CD4-positive, alpha-beta T cell treated with Interleukin-4 for 1 hour (primary cell): ENCODE measurements at places on chromosomes 4 and X.

- DNase-seq: peak; percentile 17
Observed at GRCh38 chr4:150867148-150867547, 147.9 kb downstream of the LRBA start.

- DNase-seq: peak; percentile 60
Observed at GRCh38 chr4:13611283-13611842, 16.2 kb downstream of the BOD1L1 start.

GRCh38 chrX:19810802-19811201 is 76.6 kb downstream of the SH3KBP1 start:
- DNase-seq: no peak

- no peak for DNase-seq
Observed at GRCh38 chrX:41885724-41886123, 37.6 kb downstream of the CASK start.

DNA sequence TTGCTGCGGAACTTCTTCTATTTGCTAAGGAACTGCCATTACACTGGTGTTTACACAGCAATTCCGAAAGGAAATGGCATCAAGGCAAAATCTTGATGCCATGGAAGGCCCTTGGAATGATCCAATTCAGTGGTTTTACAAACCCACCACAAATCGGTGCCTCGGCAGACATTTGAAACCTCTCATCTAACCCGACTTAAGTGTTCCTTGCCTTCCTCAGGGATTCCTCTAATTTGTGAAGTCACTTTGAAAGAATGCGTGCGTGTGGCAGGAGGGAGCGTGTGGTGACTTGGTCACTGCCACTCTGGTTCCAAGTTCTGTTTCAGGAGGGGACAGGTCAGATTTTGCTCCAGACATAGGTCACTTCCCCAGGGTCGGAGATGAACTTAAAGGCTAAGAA is 4.8 kb downstream of the NOP14 start:
- DNase-seq: no peak

DNA sequence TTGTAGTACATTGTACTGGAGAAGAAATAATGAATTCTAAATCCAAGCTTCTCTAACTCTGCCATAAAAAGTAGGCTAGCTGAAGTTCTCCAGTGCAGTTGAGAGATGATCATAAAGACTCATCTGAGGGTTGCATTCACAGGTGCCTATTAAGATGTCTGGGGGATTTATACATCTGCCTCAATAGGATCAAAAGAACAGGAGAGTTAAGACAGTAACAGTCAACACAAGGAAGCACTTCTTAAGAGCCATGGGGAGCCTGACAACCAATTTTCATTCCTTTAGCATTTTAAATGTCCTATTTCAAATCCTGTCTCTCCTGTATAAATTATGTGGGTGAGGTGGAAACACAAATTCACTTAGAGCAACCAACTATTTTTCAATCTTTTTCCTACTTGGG is 432.4 kb upstream of the NWD2 start:
- no peak for DNase-seq

DNA sequence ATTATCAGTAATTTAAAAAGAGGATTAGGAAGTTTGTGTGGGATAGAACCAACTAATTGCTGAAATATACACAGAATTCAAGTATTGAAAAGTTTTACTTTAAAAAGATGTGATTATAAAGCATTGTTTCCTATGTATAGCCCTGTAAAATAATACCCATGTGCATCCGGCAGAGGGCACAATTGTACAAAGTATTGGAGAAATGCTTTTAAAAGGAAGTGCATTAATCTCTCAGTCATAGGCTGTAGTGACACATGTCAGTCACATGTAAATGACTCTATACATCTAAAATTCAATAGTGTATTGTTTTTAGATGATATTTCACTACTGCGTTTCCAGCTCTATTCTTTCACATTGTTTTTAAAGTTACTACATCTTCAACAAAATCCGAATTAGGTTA is 9.7 kb upstream of the GEMIN8 start:
- peak; percentile 69 for DNase-seq

DNA sequence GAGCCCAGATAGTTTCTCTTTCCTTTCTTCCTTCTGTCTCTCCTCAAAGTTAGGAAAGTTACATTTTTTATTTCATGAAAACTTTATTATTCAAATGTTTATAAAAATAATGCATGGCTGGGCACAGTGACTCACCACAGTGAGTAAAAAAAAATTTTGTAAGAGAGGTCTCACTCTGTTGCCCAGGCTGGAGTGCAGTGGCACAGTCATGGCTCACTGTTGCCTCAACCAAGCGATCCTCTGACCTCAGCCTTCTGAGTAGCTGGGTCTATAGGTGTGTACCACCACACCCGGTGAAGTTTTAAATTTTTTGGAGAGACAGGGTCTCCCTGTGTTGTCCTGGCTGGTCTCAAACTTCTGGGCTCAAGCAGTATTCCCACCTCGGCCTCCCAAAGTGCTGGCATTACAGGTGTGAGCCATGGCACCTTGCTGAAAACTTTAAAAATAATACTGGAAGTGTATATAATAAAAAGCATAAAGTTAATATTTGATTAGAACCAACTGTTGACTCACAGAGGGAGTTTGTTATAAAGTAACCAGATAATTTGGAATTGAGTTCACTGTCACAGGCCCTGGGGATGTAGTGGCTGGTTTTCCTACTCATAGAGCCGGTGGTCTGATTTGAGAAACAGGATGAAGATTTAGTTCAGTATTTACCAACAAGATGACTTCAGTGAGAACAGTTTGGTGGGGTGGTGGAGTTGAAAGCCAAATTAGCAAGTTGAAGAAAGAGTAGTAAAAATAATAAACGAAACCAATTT is 18.0 kb downstream of the CMC4 start:
- no peak for DNase-seq

DNA sequence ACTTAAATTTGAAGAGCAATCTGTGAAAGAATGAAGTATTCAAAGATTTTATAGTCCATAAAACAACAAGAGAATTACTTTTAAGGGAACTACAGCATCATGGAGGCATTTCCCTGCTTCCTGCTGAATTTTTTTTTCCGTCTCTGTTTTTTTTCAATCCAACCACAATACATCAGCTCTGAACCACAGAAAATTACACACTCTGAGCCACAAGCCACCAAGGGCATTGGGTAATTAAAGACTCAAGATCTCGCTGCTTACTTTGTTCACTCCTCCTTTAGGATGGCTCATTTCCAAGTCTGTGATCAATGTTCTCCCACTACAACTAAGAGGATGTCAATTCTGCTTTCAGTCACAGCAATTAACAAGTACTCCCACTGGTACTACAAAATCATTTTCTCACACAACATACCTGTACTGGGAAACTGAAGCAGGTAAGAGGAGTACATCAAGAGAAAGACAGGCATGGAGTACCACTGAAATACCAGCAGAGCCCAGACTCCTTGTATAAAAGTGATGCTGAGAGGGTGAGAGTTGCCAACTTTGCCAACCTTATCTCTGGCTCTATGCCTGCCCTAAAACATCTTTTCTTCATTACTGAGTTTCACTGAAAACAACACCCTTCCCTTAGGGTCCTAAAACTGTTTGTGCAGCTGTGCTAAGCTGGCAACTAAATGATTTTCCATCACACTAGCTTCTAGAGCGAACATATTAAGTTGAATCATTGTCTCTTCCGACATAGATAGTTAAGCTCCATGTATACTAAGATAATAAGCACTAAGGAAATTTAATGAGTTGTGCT is 105.8 kb upstream of the MAGEB18 start:
- DNase-seq: no peak

- DNase-seq: no peak
Observed at GRCh38 chrX:153688071-153688470, 345 bp downstream of the SLC6A8 start.

DNA sequence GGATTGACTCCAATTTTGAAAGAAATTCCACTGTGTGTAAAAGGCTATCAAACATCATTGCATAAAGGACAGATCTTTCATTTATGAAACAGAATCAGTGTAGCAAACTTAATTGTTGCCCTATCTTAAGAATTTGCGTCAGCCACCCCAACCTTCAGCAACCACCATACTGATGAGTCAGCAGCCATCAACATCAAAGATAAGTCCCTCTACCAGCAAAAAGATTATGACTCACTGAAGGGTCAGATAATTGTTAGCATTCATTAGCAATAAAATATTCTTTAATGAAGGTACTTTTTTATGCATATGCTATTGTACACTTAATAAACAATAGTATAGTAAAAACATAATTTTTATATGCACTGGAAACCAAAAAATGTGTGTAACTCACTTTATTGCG is 15.8 kb upstream of the GRSF1 start:
- no peak for DNase-seq

GRCh38 chrX:110123331-110123782 is 120.4 kb downstream of the TMEM164 start:
- no peak for DNase-seq

GRCh38 chr4:132709056-132709455 is 440.0 kb upstream of the PCDH10 start:
- no peak for DNase-seq

GRCh38 chrX:68917799-68918198 is 89.0 kb downstream of the EFNB1 start:
- DNase-seq: no peak

DNA sequence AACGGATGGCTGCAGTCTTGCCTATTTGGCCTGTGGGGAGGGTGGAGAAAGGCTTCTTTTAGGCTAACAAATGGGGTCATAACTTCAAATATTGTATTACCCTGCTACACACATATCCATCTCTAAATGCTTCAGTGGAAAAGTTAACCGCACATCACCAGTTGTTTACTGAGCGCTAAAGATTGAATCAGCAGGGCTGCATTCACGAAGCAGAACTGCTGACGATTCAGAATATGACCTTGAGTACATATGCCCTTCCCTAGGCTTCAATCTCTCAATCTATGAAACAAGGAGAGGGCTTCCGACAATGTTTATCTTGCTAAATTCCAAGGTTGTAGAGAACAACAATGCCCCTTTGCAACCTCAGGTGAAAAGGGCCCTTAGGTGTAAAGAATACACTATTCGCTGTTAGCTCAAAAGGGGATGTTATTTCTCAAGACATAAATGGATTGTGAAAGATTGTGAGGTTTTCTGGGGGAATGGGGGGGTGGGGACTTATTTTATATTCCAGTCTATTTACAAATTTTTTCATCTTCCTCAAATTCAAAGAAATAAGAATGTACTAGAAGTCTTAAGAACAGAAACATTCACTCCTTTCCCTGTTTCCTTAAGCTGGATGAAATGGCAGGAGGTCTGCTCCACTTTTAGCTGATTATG is 2.6 kb upstream of the ATP6AP2 start:
- DNase-seq: no peak

DNA sequence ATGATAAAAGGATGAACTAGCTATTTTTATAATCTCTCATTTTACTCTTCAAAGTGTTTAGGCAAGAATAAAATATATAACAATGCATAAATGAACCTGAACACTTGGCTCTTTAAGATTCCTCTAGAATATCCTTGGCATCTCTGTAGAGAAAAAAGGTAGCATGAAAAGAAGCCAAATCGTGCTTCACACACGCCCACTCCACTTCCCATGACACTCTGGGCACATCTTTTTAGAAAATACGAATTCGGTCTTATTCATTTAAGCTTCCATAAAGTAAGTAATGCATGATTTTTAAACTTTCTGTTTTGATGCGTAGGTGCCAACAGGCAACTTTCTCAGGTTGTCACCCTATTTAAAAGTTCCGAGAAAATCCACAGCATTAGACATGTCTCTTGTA is 73.6 kb upstream of the SORBS2 start:
- DNase-seq: no peak

DNA sequence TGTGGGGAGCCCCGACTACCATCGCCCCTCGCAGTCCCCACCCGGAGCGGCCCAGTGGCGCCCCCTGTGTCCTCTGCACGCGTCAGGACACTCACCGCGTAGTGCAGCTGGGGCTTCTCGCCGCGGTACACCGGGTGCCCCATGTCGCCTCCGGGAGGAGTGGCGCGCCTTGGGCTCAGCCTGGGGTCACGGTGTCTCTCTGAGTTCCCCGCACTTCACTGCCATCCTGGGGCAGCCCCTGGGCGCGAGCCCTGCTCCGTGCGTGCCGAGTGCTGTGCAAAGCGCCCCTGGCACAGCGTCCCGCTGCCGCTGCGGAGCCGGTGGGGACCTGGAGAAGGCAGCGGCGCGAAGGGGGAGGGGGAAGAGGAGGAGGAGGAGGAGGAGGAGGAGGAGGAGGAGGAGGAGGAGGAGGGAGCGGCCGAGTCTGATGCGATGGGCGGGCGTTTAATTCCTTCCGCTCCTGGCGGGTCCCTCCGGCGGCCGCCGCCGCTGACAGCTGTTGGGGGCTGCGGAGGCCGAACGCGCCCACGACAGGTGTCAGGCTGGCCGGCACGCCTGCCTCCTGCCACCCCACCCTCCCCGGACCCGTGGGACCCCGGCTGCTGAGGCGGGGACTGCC is 134.3 kb downstream of the AMELX start:
- no peak for DNase-seq

DNA sequence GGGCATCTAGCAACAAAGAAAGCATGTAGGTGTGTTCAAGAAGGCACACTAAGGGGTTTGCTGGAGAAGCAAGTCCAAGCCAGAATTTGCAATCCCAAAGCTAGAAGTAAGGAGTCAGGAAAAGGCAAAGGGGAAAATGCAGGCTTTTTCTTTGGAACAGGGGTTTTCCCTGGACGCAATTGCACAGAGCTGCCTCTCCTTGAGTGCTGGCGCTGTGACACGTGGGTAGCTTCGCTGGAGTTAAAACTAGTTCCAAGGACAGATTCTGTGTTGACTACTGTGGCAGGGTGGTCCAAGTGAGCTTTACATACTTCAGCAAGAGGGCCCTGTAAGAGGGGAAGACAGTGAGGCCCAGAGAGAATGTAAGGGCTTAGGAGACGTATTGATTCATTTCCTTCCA is 277.1 kb downstream of the ADGRA3 start:
- DNase-seq: no peak
